ENCODE measurements at places on chromosomes 5 and 9.

- DNase-seq = no peak
These were observed 107.6 kb upstream of the PHYKPL start for GRCh38 chr5:178340187-178340586.

DNA sequence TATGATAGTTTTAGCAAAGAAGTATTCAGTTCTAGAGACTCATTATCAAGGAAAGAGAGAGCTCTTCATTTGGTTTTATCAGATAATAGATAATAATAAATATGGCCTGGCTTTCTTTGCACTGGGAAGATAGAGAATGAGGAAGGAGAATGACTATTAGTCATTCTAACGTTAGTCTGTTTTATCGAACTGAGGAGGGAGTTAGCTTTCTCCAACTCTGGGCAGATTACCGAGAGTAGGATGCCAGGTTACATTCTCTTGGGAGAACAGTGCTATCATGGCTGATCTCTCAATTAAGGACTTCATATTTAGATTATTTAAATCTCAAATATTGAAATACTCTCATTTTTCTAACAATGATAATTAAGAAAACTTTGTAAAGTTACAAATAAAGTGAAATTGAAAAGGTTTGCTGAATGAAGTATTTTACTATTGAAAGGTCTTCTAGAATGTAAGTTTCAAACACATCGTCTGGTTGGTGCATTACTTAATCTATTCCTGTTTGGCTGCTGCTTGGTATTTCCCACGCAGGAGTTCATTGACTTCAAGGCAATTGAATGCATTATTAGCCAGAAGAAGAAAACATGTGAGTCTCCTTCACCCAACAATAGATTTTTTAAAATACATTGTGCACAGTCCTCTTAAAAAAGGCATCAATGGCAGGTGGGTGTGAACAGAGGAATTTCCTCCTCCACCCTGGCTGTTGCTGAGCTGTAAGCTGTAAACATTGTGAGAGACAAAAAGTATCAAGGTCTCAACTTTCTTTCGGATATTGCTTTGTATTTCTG is 140.8 kb downstream of the C9orf152 start:
- DNase-seq = no peak

DNA sequence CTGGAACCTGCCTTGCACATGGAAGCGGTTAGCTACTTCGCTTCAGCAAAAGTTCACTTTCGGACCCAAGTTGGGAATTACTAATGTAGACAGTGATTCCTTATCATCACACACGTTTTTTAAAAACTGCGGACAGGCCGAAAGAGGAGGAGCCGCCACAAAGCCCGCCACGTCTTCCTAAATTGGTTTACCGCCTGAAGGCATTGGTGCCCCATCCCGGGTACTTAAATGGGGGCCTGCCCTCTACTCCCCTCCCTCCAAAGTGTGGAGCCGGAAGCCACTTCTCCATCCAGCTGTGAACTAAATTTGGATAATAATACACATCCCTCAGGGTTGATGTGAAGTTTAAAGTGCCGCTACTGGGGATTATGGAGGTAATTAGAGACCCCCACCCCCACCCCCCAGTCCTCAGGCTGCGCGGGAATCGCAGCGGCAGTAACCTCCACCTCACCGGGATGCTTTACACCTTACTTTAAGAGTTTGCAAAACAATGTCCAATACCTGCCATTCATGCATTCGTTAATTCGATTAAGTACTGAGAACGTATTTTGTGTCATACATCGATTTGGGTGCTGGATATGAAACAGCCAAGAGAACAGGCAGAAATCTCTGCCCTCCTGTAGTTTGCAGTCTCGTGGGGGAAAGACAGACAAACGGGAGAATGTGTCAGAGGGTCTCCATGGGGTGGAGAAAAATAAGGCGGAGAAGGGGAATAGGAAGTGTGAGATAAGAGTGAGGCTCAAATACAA is 937 bp upstream of the MACROH2A1 start:
- DNase-seq = no peak

- no peak for DNase-seq
These were observed 43.3 kb upstream of the NDFIP1 start for GRCh38 chr5:142065273-142065672.

DNA sequence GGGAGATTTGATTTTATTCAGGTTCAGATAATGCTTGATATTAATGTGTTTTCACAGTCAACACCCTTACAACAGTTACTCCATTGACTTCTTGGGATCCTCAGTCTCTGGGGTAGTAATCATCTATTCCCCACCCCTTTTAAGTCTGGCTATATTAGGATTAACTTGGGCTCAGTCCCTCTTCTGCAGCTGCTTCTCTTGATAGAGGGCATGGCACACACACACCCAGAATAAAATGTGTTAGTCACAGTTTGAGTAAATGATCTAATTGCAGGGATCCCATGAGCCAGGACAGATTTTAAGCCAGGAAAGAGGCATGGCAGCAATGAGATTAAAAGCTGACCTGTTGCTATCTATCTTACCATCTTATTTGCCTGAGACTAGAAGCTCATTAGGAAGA is 53.7 kb upstream of the VLDLR start:
- no peak for DNase-seq

DNA sequence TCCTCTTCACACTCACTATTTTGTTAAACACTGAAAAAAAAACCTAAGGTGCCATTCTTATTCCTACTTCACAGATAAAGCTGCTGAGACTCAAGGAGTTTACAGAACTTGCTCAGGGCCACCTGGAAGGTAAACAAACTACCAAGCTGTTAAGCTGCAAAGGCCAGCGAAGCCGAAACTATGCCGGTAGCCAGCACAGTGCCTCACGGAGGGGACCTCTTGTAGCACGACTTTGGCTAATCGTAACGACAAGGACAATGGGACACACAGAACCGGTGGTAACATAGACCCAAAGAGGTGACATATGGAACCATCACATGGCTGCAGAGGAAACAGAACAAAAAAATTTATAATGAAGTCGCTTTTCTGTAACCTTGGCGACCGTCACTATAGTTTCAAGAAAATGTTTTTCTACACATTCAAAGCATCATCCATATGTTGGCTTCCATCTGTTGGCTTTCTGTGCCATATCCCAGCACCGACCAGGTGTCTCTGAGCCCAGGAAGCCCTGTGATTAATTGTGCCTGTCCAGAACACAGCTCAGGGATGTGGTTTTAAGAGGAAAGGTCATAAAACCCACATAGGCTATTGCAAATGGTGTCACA is 60.3 kb downstream of the S1PR3 start:
- DNase-seq = no peak

DNA sequence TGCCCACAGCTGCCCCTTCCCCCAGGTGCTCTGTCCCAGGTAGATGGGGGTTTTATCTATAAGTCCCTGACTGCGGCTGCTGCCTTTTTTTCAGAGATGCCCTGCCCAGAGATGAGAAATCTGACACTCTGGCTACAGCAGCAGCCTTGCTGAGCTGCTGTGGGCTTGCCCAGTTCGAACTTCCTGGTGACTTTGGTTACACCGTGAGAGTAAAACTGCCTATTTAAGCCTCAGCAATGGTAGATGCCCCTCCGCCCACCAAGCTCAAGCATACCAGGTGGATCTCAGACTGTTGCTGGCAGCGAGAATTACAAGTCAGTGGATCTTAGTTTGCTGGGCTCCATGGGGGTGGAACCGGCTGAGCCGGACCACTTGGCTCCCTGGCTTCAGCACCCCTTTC is 56.8 kb downstream of the MINAR2 start:
- DNase-seq = peak; percentile 21

DNA sequence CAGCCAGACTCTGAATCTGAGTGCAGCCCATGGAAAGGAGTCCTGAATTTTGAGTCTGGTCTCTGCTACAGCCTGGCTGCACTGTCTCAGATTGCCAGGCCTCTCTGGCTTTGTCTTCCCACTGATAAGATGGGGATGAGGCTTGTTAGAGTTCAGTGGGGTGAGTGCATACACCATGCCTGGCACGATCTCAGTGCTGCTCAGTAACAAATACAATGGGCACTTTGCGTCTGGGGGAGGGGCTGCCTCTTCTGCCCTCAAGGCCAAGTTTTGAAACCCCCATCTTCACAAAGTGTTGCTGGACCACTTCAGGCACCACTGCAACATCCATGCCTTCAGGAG is 49.0 kb downstream of the PPARGC1B start:
- DNase-seq = no peak

- DNase-seq = no peak
These were observed 383.3 kb upstream of the ZNF462 start for GRCh38 chr9:106479679-106480078.

- DNase-seq = no peak
These were observed 224.6 kb downstream of the SYK start for GRCh38 chr9:91026266-91026665.

- no peak for DNase-seq
These were observed 31.2 kb upstream of the OTP start for GRCh38 chr5:77669677-77670076.

GRCh38 chr5:77642738-77643653 is 4.5 kb upstream of the OTP start:
- no peak for DNase-seq

DNA sequence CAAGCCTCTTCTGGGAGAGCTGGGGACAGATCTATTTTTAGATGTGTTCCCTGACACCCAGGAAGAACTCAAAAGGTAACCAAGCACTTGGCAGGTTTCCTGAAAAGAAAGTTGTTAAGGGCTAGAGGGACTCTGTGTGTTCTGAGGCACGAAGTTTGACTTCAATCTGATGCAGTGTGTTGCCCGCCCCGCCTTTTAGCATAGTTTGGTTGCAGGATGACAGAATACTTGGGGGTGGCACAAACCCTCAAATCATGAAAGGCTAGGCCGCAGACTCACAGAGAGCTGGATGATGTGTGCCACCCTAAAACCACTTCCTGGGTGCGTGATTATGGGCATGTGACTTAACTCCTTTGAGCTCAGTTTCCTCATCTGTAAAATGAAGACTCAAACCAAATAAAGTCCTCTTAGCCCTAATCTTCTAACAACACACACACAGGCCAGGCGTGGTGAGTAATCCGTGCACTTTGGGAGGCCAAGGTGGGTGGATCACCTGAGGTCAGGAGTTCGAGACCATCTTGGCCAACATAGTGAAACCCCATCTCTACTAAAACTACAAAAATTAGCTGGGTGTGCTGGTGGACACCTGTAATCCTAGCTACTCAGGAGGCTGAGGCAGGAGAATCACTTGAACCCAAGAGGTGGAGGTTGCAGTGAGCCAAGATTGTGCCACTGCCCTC is 12.8 kb upstream of the NDFIP1 start:
- no peak for DNase-seq

- DNase-seq = no peak
These were observed 65.1 kb downstream of the MACROH2A1 start for GRCh38 chr5:135333732-135334515.

GRCh38 chr9:110148891-110149290 is 59.1 kb downstream of the C9orf152 start:
- no peak for DNase-seq

GRCh38 chr5:102916109-102916508 is 161.0 kb downstream of the PAM start:
- no peak for DNase-seq

- no peak for DNase-seq
These were observed 440.9 kb downstream of the DIRAS2 start for GRCh38 chr9:90201766-90202165.

DNA sequence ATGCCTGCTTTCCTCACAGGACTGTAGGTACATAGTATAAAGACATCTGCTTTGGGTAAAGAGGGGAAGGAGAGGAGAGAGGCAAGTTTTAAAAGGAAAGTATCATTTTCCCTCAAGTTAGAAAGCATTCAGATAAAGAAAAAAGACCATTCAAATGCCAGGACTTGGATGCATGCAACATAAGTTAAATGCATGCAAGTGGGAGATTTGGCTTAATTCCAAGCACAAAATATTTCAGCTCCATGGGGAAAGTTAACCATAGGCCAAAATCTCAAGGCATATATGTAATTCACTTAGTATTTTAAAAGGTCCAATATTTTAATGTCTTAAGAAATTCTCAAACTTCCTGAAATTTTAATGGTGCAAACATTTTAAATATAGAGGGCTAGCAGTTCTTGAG is 36.4 kb downstream of the POU5F2 start:
- DNase-seq = no peak

- no peak for DNase-seq
These were observed 107.6 kb upstream of the SPRY4 start for GRCh38 chr5:142432369-142432863.

- no peak for DNase-seq
These were observed 21.1 kb downstream of the CPEB4 start for GRCh38 chr5:173909199-173909598.

- no peak for DNase-seq
These were observed 39.5 kb upstream of the SLC12A7 start for GRCh38 chr5:1151316-1151715.

DNA sequence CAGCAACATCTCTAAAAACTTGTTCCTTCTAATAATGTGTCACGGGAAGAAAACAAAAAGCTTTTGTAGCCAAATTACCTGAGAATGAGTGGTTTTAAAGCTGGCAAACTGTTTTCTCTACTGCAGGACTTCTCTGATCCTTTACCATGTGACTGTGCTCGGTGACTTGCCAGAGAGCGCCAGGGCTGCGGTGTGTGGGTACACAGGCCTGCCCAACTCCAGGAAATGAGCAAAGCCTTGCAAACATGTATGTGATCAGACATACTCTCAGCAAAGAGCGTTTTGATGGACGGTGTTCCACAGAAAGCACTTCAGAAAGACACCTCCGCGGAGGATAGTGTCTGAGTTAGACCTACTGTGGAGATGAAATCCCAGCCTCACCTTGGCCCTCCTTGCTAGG is 157.3 kb downstream of the SPOCK1 start:
- no peak for DNase-seq

DNA sequence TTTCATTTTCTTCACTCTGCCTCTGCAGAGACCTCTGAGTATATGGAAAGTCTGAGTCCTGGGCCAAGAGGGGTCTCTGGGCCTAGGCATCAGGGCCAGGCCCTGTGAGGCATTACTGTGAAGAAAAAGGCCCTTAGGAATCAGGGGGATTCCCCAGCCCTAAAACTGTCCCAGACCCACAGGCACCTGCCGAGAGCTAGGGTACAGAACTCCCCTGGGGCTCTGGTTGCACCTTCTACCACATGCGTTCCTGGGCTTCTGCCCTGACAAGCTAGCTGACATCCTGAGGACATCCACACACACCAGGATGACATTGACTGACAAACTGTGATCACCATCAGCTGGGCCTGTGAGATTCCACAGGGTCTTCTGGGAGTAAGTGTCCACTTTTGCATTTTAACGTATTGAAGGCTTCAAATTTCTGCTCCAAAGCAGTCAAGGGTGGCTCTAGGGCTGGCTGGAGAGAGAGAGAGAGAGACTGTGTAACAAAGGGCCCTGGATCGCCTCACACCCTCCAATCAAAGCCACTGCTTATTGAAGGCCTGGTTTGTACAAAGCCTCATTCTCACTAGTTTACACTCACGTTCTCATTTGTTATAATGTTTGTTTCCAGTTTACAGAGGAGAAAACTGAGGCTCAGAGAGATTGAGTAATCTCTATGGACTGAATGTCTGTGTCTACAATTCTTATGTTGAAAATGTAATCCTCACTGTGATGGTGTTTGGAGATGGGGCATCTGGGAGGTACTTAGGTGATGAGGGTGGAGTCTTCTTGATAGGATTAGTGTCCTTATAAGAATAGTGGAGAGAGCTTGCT is 45.1 kb downstream of the TGFBI start:
- no peak for DNase-seq

- no peak for DNase-seq
These were observed 15.0 kb upstream of the MRNIP start for GRCh38 chr5:179873588-179874110.

- no peak for DNase-seq
These were observed 234.2 kb downstream of the SYK start for GRCh38 chr9:91035825-91036208.

- DNase-seq = no peak
These were observed 7.5 kb downstream of the LHX6 start for GRCh38 chr9:122221183-122221811.
